Activated CD8-positive, alpha-beta memory T cell treated with anti-CD3 and anti-CD28 coated beads for 1 hour (primary cell): ENCODE measurements at places on chromosomes 1 and 21.

DNA sequence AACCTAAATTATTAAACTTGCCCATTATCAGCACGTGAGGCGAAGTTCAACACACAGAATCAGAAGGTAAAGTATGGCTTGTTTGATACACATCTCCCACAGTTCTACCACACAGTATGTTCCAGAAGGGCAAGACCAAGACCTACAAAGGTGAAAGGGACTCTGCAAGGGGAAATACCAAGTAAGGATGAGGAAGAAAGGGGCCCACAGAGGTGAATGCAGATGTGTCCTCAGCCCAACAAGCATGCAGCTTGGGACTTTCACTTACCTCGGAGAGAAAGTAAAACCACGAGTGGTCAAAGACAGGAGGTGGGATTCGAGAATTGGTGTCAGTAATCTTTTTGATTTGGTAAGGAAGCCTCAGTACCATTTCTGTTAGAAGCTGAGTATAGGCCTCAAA is 85.8 kb downstream of the UBR4 start:
- DNase-seq = no peak

- no peak for DNase-seq
Observed at GRCh38 chr1:2590233-2591141, 3.9 kb downstream of the PRXL2B start.

DNA sequence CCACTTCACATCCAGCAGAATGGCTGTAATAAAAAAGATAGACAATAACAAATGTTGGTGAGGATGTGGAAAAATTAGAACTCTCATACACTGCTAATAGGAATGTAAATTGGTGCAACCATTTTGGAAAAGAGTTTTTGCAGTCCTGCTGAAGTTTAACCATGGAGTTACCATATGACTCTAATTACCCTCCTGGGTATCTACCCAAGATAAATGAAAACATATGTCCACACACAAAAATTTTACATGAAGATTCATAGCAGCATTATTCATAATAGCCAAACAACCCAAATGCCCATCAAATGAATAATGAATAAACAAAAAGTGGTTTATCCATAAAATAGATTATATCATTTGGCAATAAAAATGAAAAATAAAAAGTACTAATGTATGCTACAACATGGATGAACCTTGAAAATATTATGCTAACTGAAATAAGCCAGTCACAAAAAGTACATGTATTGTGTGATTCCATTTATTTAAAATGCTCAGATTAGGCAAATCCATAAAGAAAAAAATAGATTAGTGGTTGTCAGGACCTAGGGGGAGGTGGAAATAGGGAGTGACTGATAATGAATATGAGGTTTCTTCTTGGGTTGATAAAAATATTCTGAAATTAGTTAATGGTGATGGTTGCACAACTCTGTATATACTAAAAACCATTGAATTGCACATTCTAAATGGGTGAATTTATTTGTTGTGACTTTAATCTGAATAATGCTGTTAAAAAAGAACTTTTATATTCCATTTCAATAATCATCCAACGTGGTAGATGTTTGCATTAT is 26.4 kb downstream of the C4BPA start:
- no peak for DNase-seq

- no peak for DNase-seq
Observed at GRCh38 chr21:46256501-46256994, 28.0 kb upstream of the LSS start.

DNA sequence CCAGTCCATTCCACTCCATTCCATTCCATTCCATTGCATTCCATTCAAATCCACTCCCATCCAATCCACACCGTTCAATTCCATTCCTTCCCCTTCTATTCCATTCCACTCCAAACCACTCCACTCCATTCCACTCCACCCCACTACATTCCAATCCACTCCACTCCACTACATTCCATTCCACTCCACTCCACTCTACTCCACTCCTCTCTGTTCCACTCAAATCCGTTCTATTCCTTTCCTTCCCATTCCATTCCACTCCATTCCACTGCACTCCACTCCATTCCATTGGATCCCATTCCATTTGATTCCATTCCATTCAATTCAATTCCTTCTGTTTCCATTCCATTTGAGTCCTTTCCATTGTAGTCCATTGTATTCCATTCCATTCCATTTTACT is 2568.3 kb upstream of the TPTE start:
- no peak for DNase-seq

GRCh38 chr1:16183179-16183578 is 27.3 kb upstream of the EPHA2 start:
- no peak for DNase-seq
